Activated T-helper 2 cell treated with anti-CD3 and anti-CD28 coated beads, Interferon-gamma antibody, Interleukin-2, Interleukin-4, amounts not matched to agents 10 μg/mL and 5 μg/mL and 100 μg/mL, durations not matched to agents 14 hours and 24 hours and 36 hours (primary cell): ENCODE measurements at places on chromosomes 12 and 14.

- no peak for DNase-seq
These were observed 392.9 kb downstream of the NOVA1 start for GRCh38 chr14:26204728-26205479.

DNA sequence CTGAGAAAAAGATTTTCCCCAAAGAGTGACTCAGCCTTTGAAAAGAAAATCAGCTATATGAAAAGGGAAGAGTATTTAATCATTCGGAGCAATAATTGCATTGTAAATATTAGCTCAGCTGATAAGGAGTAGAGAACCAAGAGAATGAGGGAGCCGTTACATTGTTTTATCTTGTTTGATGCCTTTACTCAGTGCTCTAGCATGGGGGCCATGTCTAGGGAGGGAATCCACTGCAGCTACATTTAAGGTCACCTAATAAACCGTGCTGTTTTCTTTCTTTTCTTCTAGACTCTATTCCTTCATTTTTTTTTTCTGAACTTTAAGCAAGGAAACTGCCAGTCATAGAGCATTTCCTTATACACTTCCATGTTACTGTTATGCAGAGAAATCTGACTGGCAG is 447.0 kb downstream of the DIO2 start:
- DNase-seq = no peak

DNA sequence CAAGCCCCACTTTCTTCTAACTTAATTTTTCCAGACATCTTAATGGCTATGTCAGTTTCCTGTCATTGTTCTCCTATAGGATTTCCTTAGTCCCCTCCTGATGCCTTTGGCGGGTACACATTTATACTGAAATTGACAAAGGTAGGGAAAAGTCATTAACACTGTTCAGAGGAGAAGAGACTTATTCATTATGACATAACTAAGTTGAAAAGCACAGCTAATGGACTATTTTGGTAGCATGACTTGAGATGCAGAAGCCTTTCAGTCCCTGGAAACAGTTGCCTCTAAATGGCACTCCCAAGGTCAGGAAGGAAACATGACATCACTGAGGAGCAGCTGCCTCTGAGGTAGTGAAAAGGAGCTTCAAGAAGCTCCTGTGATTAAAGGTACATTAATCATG is 317.5 kb upstream of the KITLG start:
- no peak for DNase-seq

- DNase-seq = no peak
These were observed 4.5 kb downstream of the ZBTB1 start for GRCh38 chr14:64509036-64509435.

DNA sequence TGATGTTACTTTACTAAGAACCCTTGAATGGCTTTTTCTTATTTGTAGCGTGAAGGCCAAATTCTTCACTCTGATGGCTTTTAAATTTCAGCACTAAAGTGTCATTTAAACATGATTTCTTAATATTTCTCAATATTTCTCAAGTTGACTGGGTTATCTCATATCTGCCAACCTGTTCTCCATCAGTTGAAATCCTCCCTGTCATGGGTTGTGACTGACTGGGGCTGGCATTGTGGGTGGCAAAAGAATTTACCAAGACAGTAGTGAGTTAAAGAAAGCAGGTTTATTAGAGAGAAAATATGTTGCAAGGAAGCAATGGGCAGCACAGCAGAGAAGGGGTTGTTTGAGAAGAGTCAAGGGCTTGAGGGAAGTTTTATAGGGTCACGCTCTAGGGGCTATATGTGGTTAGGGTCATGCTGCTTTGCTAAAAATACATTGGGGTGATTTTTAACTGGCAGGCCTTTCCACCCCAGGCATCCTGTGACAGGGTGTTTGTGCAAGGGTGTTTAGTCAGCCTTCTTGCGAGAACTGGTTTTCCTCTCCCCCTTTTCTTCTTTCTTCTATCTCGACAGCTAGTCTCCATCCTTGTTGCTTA is 232.8 kb upstream of the SEL1L start:
- no peak for DNase-seq
